ENCODE measurements at places on chromosomes 3 and 15. TPM values are rescaled to one million over a fixed set of nuclear protein-coding genes. Genes with fewer than 3 reads are reported as not detected.

- DNase-seq = no peak
These were observed 334.6 kb downstream of the GABRB3 start for GRCh38 chr15:26438316-26438715.

DNA sequence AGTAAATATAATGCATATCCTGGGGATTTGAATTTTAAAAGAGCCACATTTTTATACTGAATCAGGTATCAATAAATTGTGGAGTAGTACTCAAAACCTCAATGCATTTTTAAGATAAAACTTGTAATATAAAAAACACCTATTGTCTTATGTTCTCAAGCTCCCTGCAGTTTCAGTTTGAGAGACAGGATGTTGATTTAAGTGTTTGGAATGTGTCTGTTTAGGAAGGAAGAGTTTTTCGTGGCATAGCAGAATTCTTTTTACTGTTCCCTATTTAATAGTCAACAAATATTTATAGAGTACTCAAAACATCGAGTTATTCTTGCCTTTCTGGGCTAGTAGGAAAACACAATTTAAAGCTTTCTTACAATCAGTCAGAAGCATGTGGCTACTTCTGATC is 146.1 kb upstream of the BCHE start:
- no peak for DNase-seq

DNA sequence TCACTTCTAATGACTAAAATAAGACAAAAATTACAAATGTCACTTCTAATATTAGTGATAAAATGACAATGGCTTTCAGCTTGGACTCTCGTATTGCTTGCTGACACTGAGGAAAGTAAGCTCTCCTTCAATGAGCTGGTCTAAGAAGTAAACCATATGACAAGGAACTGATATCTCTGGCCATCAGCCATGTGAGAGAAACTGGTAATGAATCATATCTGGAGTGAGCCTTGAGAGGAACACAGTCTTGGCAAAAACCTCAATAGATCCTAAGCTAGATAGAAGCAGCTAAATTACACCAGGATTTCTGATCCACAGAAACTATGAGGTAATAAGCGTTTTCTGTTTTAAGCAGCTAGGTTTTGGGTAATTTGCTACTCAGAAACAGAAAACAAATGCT is 1575.1 kb downstream of the OTOL1 start:
- no peak for DNase-seq

The DPPA4 gene
- not detected for total RNA-seq

The KIF15 gene
- 1.2 TPM for total RNA-seq

DNA sequence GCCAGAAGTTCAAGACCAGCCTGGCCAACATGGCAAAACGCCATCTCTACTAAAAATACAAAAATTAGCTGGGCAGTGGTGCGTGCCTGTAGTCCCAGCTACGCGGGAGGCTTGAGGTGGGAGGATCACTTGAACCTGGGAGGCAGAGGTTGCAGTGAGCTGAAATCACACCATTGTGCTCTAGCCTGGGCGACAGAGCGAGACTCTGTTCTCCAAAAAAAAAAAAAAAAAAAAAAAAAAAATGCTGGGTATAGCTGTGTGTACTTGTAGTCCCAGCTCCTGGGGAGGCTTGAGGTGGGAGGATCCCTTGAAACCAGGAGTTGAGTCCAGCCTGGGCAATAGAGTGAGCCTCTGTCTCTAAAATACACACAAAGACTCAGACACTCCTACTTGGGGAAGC is 32.0 kb downstream of the PPP1R2 start:
- DNase-seq = no peak

GRCh38 chr15:68022061-68022460 is 32.1 kb upstream of the PIAS1 start:
- no peak for DNase-seq

The NCEH1 gene
- 60.4 TPM for total RNA-seq

- DNase-seq = peak; percentile 97
These were observed at the start of gene CMSS1 for GRCh38 chr3:99817437-99818240. Gene CMSS1 (plus strand): TSS chr3:99817862.

DNA sequence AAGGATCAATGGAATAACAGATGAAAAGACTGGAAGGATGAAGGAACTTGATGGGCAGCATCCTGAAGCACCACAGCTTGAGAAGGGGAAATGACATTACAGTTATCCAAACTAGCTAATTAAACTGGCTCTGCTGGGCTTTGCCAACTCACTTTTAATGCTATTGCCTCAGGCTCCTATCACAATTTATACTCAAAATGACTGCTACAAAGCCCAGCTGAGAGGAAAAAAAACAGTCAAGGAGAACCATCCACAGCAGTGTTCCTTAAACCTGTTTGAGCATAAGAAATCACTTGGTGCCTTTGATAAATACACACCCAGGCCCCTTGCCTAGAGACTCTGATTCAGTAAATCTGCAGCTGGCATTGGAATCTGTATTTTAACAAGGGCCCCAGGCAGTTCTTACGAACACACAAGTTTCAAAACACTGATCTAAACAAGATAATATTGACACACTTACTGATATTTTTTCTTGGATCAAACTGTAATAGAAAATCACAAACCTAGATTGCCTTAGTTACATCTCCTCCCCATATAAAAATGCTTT is 85.8 kb downstream of the MB21D2 start:
- no peak for DNase-seq

The GPR149 gene
- not detected for total RNA-seq

Data from Right ventricle myocardium inferior (tissue), 1 donor.